DMS 273 treated with DMSO at 0.1 percent for 48 hours (cell line): ENCODE measurements at places on chromosomes 6 and 20.

DNA sequence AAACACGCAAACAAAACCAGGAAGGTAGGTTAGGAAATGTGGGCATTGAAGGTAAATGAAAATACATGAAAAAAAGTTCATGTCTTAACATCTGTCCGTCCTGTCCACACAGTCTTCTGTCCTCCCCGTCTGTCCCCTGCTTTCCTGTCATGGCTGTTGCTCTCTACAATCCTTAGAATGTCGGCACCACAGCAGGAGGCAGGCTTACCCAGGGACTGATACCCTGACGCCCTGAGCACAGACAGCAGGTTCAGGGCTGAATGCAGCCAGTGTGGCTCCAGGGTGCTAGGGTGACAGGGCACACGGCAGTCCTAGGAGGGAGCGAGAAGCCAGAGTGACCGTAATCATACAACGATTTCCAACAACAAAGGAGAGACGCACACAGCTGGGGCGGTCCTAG is 123.7 kb downstream of the IRF4 start:
- no peak for DNase-seq

DNA sequence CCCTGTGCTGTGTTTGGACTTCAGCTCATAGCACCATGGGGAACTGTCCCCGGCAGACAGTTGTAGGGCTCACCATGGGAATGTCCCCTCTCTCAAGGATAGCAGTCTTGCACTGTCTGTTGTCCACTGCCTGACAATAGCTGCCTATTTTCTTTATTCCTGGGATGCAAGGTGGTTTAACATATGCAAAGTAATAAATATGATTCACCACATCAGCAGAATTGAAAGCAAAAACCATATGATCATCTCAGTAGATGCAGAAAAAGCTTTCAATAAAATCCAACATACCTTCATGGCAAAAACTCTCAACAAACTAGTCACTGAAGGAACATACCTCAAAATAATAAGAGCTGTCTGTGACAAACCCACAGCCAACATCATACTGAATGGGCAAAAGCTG is 13.5 kb upstream of the LRP11 start:
- no peak for DNase-seq

- DNase-seq, result no peak
Measured at GRCh38 chr6:32668226-32668747, 1.8 kb upstream of the HLA-DQB1 start.

GRCh38 chr6:31265926-31266325 is 6.0 kb downstream of the HLA-C start:
- DNase-seq, result no peak

DNA sequence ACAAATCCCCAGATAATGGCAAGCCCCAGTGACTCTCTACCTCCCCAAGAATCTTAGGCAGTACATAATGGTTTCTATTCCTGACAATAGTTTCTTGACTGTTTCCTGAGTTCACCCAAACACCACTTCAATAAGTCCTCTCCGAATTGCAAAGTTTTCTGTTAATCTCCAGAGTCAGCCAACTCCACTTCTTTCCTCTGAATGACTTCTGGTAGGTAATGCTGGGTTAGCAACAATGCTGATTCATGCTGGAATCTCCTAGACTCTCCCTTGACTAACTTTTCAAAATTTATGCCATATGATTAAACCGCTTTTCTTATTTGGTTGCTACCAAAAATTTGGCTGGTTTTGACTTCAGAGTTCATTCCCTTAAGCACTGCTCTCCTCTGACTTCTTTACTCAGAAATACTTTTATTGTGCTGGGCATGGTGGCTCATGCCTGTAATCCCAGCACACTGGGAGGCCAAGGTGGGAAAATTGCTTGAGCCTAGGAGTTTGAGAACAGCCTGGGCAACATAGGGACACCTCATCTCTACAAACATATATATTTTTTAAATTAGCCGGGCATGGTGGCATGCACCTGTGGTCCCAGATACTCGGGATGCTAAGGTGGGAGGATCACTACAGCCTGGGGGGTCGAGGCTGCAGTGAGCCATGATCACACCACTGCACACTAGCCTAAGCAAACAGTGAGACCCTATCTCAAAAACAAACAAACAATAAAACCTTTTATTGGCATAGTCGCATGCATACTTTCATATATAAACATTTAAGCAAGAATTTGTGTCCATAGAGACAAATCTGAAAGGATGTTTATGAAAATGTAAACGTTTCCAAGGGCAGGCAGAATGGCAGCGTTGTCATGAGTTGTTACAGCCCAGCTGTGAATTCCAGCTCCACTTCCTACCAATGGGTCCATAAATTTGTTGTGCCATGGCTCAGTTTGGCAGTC is 249.3 kb upstream of the PLN start:
- DNase-seq, result no peak

DNA sequence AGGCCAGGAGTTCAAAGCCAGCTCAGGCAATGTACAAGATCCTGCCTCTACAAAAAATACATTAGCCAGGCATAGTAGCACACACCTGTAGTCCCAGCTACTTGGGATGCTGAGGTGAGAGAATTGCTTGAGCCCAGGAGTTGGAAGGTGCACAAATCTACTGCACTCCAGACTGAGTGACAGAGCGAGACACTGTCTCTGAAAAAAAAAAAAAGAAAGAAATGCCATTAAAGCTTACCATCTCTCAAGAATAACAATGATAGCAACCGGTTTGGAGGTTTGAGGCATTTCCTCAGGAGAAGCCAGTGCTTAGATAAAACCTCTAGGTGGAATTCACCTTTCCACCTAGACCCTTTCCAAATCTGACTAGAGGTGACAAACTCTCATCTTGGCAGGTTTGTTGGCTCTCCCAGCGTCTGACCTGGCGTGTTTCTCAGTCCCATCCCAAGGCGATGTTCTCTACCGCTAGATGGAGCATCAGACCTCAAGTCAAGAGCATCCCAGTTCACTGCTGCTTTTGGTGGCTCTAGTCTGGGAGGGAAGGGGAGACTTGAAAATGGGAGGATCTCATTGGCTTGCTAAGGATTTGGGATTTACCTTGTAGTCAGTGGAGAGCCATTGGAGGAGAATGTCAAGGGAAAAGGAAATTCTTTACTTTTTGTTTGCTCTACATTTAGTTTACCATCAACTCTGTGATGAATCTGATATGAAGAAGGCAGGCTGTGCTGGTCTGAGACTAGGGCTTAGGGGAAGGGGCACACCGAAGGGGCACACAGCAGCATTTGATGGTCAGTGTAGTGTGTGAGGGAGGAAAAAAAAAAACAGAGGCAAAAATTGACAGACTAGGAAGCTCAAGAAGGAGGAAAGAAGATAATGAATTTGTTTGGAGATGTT is 67.9 kb downstream of the NCOA7 start:
- DNase-seq, result no peak

- DNase-seq, result no peak
Measured at GRCh38 chr6:80382811-80383210, 276.3 kb downstream of the BCKDHB start.

DNA sequence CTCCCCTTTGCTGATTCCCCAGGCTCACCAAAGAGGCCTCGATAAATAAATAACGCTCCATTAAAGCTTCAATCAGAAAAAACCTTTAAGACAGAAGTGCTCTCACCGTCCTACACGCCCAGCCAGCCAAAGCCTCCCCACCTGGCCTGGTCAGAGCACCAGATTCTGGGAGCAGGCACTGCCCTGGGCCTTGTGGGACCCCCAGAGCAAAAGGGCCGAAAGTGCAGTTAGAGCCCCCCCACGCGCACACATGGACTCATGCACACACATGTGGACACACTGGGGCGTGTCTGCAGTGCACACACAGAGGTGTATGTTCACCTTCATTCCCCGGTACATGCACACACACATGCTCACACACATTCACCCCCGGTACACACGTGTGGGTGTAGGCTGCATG is 1.9 kb upstream of the NECAB3 start:
- no peak for DNase-seq

DNA sequence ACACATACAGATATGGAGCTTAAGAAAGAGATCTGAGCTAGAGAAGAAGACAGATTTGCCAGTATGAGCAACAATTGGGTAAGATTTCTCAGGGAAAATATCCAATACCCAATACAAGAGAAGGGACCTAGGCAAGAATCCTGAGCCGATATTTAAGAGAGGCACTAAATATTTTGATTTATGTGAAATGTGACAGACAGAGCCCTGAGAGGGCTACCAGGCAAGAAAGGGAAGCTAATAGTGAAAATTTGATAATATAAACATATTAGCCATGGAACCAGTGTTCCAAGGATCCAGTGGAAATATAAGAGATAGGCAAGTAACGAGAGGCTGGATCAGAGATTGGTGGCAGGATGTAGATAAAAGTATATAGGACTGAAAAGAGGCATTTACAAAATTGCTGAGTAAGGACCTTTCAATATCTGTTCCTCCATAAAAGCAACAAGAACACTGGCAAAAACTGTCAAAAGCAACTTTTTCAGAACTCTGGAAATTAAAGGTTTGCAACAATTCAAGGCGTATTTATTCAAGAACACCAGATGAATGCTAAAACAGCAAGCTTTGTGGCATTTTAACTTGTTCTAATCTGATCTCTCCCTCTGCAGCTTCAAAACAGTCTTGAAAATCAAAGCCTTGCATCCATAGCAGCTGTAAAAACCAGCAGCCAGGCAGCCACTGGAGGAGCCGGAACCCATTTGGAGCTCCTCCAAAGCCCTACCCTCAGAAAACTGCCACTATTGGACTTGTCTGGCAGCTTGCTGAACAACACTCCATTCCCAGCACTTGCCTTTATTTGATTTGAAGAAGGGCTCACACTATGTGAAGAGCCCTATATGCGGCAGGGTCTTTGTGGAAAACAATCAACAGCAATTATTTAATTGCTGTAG is 58.8 kb downstream of the REV3L start:
- peak; percentile 33 for DNase-seq

DNA sequence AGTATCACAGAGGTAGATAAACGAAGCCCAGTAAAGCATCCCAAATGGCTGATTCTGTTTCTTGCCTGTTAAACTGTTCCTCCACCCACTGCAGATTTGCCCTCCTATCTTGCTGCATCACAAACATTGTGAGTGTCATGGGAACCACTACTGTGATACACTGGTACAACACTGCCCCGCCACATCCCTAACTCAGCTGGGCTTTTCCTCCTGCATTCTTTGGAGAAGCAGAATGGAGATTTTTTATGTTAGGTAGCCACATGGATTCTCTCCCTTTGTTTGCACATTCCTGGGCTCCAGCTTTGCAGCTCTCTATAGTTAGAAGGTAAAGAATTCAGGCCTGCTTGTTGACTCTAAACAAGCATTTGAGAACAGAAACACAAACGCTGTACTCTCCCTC is 234.1 kb downstream of the TMEM242 start:
- DNase-seq, result no peak

DNA sequence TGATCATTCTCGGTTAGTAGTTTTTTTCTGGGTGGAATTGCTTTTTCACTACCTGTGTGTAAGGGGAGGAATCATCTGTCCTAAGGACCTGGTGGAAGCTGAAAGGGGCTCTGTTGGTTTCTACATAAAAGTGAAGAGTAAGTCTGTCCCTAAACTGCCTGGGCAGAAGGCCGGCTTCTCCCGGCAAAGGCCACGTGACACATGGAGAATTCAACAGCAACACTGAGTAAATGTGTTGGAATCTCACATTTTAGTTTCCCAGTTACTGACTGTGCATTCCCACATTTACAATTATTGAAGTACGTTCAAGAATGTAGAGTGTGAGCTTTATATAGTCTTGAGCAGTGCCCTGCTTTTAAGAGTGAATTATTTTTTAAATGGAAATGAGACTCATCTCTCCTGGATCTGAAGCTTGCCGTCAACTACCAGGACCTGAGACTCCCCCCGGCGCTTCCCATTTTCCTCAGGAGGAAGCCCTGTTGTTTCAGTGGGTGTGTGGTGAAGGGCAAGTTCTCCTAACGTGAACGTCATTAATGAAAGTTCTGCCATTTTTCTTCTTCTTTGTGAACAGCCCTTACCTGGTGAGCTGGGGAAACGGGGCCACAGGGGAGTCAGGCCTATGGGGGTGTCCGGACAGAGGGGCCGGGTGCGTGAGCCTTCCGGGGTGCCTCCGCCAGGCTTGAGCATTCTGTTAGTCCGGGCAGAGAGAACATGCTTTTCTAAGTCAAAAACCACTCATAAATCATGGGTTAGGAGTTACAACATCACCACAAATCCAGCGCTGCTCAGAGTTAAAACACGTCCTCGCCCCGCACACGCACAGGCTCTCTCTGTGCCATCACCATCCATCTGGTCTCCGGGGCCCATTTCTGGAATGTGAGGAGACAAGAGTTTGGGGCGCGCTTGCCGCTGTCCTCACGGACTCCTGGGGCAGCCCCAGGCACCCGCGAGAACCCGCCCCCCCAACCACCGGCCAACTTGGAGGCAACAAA is 56.6 kb upstream of the SMOC2 start:
- no peak for DNase-seq

GRCh38 chr6:85468326-85468725 is 18.4 kb downstream of the NT5E start:
- no peak for DNase-seq

GRCh38 chr6:88047510-88048150 is at the start of gene SPACA1:
SPACA1 (plus strand) TSS chr6:88047841; CDS start chr6:88047906, 65 bp downstream.
- no peak for DNase-seq

GRCh38 chr6:34285448-34286164 is 36.8 kb upstream of the SMIM29 start:
- DNase-seq, result no peak

DNA sequence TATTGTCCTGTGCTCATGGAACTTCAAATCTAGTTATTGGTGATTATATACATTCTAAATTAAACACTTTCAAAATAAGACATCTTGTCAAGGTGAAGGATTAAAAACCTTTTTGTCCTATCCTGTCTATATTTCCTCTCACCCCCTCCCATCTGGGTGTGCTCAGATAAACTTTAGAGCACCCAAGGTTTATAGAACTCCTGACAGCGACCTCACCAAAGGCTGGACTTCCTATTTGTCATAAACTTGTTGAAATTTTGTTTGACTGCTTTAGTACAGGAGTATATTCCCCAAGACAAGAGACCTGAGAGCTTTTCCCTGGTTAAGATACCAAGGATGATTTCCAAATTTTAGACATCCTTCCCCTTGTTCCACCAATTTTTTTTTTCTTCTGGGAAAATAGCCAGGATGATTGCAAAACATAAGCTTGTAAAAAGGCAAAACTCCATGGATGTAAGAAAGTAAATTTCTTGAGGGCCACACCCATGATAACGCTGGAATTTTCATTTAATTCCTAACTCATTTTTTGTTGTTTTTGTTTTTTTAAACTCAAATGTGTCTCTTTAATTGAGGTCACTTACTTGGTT is 33.0 kb downstream of the CARMIL1 start:
- no peak for DNase-seq

DNA sequence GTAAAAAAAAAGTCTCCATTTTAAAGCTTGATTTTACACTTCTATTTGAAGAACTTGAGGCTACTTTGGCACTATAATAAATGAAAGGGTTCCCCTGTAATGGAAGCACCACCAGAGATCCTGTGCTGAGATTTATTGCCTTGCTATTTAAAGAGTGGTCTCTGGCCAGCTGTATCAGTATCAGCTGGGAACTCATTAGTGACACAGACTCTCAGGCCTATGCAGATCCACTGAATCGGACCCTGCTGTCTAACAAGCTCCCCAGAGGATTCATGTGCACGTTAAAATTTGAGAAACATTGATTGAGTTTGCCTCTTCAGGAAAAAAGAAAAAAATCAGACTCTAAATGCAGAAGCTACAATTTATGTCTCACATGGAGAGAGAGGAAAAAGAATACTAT is 299.9 kb upstream of the BMP2 start:
- no peak for DNase-seq

- DNase-seq, result no peak
Measured at GRCh38 chr6:133301835-133302234, 60.7 kb downstream of the EYA4 start.
